Stimulated activated CD8-positive, alpha-beta memory T cell treated with anti-CD3 and anti-CD28 coated beads, Interleukin-15, amount 100 ng/mL, for 48 hours (primary cell): ENCODE measurements at places on chromosomes 6 and 20.

DNA sequence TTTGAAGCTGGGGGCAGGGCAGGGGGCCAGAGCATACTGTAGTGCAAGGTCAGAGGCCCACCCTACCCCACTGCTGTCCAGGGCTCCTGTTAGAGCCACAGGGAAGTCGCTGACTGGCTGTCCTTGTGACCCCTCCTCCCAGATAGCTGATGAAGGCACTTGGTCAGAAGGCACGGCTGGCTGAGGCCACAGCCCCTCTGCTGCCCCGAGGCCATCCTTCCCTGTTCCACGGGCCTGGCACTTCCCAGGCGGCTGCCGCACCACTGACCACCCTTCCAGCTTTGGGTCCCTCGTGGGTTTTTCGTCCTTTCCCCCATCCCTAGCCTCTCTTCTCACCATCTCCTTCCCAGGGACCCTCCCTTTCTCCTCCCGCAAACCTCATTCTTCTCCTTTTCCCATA lies 9.2 kb upstream of the EMILIN3 start:
- no peak for DNase-seq

DNA sequence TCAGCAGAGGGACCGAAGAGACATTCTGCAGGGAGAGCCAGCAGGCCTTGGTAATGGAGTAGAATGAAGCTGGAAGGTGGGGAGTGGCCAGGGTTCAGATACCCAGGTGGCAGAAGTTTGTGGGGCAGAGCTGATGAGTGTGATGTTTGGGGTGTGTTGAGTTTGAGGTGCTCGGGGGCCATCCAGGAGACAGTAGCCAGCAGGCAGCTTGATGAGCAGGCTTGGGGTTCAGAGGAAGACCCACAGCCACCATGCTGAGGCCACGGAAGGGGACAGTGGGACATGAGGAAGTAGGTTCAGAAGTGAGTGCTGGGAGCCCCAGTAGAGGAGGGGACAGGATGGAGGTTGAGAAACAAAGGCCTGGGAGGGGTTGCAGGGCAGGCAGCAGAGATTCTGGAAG lies 11.1 kb upstream of the FOXS1 start:
- no peak for DNase-seq

DNA sequence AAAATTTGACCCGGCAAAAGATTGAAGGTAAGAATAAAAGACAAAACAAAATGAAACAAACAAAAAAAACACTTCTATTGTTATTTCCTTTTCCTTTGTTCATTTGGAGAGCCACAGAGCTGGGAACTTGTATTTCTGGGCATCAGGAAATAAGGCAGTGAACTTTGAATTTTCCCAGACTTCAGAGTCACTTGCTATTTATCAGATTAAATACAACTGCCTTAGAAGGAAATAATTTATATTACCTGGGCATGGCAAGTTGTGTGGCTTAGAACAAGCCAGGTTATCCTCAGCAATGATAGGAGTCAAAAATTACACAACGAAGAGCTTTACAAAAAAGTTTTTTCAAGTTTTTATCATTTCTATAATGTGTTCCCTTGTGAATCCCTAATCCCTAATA lies 20.2 kb upstream of the MRAP2 start:
- no peak for DNase-seq

- DNase-seq: no peak
Measured at GRCh38 chr6:130853555-130854183, 26.5 kb downstream of the SMLR1 start.

DNA sequence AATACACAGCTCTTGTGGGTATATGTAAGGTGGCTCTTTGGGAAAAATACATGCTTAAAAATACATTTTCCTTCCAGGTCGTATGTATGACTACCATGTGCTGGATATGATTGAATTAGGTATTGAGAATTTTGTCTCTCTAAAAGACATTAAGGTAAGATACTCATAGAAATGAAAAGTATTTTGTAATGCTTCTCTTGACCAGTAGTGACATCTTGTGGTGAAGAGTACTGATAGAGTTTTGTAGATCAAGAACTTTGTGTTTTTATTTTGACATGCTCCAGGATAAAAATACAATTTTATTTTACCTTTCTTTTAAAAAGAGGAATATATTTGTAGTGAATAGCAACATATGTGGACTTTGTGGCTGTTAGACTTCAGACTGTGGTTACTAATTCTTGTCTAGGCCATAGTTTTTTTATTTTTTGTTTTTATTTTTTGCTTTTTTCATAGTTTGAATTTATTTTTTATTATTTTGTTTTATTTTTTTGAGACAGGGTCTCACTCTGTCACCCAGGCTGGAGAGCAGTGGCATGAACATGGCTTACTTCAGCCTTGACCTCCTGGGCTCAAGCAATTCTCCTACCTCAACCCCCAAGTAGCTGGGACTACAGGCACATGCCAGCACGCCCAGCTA lies 17.9 kb downstream of the RPF2 start:
- no peak for DNase-seq

DNA sequence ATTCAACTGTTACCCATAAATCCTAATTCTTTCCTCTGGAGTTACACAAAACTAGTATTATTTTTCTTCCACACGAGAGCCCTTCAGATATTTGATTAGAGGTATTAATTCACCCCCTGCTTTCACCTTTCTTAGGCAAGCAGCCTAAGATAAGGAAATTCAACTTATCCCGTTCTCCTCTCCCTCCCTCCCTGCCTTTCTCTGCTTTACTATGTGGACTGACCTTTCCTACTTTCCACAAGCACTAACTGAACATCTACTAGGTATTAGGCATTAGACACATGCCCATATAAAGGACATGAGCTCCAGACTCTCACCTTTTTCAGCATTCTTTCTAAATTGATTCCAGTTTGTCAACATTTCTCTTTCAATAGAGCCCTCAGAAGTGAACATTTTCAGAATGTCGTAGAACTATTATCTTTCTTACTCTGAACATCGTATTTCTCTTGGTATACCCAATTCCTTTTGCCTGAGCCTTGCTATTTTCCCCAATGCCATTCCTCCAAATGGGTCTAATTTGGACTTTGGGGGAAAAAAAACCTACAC lies 16.5 kb downstream of the ELOVL2 start:
- DNase-seq: no peak

GRCh38 chr20:57250607-57251343 lies 15.7 kb downstream of the BMP7 start:
- no peak for DNase-seq

GRCh38 chr20:23119456-23120216 lies 33.5 kb upstream of the CD93 start:
- no peak for DNase-seq

GRCh38 chr6:83365931-83366330 lies 64.9 kb downstream of the ME1 start:
- no peak for DNase-seq

DNA sequence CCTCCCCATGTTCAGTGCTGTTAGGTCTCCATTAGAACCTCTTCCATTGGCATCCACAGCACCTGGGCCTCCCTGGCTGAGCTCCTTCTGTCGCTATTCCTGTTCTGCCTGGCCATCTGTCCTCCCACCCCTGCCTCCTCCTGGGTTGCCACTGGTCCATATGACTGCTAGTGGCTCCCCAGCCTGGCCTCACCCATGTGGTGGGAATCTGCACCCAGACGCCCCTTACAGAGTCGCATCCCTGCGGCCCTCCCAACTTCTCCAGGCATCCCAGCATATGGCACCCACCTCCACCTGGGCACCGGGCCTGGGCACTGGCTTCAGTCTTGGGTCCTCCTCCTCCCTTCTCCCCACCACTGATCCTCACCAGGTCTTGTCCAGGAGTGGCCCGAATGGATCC lies 7.7 kb downstream of the CDC25B start:
- DNase-seq: no peak

GRCh38 chr6:167770291-167770955 lies 56.3 kb upstream of the AFDN start:
- DNase-seq: no peak

DNA sequence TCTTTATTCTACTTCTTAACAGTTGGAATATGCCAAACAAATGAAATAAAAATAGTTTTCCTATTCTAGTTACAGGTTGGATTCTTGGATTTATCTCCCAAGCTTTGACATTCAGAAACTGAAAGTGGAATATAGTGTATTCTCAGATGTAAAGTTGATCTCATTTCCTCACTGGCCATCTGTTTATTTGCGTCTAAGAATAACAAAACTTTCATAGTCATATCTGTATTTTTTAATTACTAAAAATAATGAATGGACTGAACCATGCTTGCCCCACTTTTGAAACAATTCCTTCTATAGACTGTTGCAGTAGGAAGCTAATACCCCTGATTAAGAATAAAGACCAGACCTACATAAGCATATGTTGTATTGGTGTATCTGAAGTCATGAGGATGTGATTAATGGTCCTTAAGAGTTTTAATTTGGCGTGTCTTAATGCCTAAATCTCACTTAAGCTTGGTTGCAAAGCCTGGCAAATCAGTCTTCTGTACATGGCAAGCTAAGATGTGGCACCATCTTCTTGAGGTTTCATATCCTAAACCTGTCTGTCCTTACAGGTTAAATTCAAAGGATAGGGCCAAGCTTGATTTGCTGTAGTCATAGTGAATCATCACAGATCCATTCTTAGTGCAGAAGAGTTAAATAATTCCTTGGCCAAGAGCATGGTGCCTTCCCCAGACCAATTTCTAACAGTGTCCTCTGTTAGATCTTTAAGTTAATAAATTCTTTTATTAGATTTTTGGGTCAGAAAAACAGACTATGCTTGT lies 58.9 kb downstream of the FOXO3 start:
- DNase-seq: no peak

DNA sequence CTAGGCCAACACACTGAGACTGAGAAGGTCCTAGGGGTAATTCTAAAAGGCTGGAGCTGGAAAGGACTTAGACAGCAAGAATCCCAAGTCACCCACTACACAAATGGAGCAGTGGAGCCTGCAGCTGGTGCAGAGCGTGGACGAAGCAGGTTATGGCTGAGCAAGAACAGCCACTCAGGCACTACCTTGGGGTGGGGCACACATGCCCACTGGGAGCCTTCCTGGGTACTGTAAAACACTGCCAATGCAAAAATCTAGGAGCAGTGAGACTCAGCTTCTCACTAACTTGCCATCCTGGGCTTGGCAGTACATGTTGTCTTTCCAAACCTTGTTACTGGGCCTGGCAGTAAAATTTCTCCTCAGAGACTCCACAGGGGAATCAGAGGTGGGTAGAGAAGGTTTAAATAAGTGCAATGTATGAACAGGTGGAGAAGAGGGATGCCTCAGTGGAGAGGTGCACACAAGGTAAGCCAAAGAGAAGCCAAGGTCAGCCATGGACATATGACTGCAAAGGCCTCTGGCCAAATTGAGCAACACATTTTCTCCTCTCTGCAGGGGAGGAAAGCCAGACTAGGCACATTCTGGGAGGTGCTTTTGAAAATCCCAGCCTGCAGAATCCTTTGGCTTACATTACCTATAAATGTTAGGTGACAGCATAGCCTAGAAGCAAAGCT lies 105.6 kb downstream of the TNFRSF21 start:
- no peak for DNase-seq
